ENCODE measurements at places on chromosomes 5 and 9. TPM values are rescaled to one million over a fixed set of nuclear protein-coding genes. Genes with fewer than 3 reads are reported as not detected.

The ISL1 gene
- not detected for polyA plus RNA-seq

GRCh38 chr5:25025831-25026230 is 381.1 kb upstream of the CDH10 start:
- no peak for DNase-seq

The EIF4E1B gene
- not detected for polyA plus RNA-seq

DNA sequence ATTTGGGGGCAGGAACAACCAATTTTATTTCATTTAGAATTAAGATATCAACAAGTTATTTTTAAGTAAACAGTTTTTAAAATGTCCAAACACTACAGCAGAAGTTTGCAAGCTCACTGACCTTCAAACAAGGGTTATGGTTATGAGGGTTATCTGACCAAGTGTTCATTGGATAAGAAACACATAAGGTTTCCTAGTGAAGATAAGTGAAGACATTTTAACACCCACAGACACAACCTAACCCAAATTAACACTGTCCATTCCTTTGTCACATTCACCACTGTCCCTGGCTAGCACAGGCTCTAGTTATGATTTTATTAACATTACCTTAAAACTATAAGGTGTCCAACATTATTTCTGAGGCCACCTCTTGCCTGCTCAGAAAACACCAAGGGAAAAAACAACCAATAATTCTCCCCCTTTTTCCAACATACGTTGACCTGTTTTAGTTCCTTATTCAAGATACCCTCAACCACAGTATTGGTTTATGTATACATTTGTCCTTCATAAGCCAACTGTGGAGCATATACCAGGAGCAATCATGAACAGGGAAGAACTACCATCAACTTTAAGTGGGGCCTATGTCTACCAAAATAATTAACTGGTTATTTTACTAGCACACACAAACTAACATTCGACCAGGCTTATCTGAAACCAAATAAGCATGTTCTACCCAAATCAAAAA is 4.0 kb downstream of the ETF1 start:
- no peak for DNase-seq

DNA sequence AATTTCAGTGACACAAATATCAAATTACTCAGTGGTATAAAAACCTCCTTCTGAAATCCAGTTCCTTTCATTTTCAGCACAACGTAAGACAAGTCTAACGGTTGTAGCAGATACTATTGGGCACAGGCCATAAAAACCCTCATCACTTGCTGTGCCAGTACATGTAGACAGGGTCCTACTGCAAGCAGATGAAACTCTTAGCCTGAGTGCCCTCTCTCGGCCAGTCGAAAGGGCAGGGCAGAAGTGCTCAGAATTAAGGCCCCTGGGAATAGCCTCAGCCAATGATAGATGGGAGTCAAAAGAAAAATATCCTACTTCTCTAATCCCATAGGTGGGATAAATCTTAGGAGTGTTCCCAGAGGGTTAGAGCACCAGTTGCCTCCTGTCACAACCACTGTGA is 168.5 kb upstream of the FER start:
- DNase-seq, result no peak

The ALDH1A1 gene
- not detected for polyA plus RNA-seq

DNA sequence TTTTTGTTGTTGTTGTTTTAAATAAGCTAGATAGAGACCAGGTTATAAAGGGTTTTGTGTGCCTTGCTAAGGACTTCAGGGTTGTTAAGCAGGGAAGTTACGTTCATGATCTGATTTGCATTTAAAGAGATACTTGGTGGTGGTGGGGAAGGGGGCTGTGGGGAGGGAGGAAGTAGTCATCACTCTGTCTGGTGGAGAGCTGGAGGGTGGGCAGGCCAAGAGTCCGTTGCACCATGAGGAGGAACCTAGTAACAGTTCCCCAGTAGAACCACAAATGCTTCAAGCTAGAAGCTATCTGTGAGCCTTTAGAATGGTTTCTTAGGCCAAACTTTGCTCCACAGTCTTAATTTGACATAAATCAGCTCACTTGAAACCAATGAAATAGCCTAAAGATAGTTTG is 18.7 kb upstream of the ROPN1L start:
- no peak for DNase-seq

The PFN3 gene
- polyA plus RNA-seq, result not detected

DNA sequence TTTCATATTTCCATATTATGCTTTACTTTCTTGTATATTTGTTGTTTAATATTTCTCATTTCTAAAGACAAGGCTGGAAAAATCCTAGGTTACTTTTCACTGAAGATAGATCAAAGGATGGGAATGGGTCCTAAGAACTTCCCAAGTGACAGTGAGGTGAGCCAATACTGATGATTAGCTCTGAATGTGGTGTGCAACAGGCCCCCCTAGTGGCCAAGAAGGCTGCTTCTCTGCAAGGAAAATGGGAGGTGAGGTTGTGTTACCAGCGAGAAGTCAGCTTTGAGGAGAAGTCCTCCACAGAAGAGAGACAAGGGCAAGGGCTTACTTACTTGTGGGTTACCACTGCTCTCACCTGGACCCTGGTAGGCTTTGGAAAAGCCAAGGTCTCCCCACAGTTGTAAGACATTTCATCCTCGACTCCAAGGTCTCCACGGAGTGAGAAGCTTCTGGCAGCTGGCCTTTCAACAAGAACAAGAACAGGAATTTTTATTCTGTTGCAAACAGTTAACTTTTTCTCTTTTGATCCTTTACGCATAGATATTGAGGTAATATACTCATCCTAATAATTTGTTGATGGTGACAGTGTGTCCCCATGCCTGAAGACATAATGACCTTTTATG is 69.9 kb downstream of the MAMDC2 start:
- peak; percentile 72 for DNase-seq

- no peak for DNase-seq
Observed at GRCh38 chr9:3027210-3027609, 183.3 kb upstream of the PUM3 start.
